Right kidney (tissue), 9 donors: ENCODE measurements at places on chromosomes 4 and X.

DNA sequence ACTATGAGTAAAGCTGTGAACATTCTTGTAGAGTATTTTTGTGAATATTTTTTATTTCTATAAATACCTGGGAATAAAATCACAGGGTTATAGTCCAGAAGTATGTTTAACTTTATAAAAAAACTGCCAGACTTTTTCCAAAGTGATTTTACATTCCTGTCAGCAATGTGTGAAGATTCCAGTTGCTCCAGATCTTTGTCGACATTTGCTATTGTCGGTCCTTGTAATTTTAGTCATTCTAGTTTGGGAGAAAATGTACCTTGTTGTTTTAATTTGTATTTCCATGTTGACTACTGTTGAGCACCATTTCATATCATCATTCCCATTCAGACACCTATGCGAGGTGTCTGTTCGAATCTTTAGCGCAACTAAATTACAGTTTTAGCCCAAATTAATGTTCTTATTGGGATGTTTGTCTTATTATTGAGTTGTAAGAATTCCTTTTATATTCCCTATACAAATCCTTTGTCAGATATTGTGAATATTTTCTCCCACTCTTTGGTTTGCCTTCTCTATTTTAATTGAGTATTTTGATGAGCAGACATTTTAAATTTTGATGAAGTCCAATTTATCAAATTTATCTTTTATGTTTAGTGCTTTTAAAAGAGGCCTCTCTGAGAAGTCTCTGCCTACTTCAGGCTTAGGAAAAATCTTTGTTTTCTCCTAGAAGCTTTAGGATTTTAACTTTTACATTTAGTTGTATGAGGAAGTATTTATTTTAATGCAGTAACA, 2.6 kb downstream of the CEP135 start:
- no peak for DNase-seq

DNA sequence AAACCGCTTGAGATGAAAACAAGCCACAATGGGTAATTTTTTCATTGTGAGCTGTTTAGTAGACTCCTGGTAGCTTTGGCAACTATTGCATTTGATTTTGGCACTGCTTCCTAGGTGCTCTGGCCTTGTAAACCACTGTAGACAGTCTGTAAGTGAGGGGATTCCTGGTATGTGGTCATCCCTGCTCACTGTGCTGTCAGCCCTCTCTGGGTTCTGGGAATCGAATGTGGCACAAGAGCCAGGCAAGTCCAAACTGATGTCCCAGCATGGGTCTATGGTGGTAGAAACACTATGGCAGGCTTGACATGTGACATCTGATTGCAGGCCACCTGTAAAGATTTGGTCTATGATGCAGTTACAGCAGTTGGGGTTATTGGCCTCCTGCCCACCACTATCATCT, 2.5 kb downstream of the USP51 start:
- DNase-seq: no peak

- no peak for DNase-seq
Observed at GRCh38 chr4:101205916-101206315, 141.4 kb downstream of the PPP3CA start.

- no peak for DNase-seq
Observed at GRCh38 chr4:35250761-35251160, 993.6 kb downstream of the ARAP2 start.

- no peak for DNase-seq
Observed at GRCh38 chrX:103783971-103784370, 7.3 kb downstream of the PLP1 start.

DNA sequence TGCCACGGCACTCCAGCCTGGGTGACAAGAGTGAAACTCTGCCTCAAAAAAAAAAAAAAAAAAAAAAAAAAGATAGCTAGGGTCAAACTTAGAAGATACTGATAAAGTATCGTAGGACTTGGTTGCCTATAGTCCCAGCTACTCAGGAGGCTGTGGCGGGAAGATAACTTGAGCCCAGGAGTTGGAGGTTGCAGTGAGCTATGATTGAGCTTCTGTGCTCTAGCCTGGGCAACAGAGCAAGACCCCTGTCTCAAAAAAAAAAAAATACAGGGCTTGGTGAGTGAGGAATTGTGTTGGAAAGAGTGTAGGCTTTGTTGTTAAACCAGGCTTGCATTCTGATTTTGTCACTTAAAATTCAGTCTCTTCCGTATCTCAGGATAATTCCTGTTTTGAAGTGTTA, 6.2 kb downstream of the TAF1 start:
- no peak for DNase-seq

- no peak for DNase-seq
Observed at GRCh38 chr4:31005037-31005436, 284.9 kb downstream of the PCDH7 start.

DNA sequence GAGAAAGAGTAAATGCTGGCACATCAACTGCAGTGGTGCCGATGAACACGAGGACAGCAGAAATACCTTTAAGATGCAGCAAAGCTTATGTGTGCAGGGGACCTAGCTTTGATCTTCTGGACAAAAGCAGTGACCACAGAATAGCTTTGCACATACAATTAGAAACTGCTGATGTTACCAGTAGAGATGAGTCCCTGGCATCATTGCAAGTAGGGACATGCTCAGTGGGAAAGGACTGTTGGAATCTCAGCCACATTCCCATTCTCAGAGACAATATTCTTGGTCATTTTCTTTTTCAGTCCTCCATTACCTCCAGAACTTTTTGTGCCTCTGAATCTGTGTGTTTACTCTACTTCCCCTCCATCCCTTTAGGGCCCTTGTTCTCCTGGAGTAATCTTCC, 16.9 kb upstream of the PDLIM3 start:
- no peak for DNase-seq
